Cerebellum (tissue), 4 donors: ENCODE measurements at places on chromosomes 16 and 17. TPM values are rescaled to one million over a fixed set of nuclear protein-coding genes. Genes with fewer than 3 reads are reported as not detected.

DNA sequence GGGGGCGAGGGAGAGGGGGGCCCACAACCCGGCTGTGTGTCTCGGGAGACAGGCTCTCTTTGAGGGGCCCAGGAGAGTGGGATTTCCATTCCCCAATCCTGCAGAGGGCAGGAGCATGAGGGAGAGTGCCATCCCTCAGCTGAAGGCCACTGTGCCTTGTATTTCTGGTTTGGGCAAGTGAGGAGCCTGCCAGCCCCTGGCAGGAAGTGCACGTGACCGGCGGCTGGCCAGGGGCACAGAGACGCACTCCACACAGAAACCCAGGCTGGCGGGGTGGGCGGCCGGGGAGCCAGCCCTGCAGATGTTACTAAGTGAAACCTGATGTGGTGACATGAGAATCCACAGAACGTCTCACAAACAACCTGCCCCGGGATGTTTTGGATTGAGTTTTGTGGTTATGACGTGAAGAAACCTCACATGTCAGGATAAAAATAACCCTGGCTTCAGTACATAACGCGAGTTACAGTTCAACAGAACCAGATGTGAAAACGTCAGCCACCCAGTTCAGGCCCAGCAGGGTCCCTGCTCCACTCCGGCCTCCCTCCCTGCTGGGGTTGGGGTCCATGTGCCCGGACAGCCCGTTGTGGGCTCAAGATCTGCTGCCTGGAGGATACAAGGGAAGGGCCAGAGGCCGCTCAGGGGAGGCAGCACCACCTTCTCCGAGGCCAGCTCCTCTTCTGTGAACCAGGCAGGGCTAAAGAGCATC, 51.7 kb upstream of the MTSS2 start:
- no peak for DNase-seq

DNA sequence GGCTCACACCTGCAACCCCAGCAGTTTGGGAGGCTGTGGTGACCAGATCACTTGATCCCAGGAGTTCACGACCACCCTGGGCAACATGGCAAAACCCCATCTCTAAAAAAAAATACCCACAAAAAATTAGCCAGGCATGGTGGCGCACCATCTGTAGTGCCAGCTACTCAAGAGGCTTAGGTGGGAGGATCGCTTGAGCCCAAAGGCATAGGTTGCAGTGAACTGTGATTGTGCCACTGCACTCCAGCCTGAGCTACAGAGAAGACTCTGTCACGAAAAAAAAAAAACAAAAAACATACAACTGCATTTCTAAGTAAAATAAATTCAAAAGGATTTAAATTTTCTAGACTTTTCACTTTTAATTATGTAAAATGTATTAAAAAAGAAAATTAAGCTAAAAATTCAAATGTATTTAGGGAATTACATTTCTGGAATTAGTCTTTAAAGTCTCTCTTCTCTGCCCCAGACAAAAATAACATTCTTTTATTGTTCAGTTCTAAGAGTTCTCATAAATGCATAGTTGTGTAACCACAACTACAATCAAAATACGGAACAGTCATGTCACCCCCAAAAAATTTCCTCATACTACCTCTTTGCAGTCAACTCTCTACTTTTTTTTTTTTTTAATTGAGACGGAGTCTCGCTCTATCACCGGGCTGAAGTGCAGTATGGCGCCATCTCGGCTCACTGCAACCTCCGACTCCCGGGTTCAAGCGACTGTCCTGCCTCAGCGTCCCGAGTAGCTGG, 14.1 kb downstream of the FAM222B start:
- DNase-seq, result no peak

DNA sequence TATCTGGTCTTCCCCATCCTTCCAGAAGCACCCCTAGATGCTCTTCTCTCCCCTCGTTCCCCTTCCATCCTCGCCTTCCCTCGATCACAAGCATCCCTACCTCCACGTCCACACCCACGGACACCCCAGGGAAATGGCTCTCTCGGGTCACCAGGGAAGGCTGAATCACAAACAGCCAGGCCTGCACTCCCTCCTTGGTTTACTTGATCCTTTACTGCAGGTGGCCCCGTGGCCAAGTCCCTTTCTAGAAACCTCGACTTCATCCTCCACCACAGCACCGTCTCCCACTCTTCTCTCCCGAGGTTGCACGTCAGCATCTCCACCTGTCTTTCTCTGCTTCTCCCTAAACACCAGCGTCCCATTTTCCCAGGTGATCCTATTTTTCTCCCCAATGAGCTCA, 6.5 kb upstream of the RBFOX3 start:
- no peak for DNase-seq

- DNase-seq, result no peak
Observed at GRCh38 chr16:23484510-23485256, 25.6 kb downstream of the GGA2 start.

DNA sequence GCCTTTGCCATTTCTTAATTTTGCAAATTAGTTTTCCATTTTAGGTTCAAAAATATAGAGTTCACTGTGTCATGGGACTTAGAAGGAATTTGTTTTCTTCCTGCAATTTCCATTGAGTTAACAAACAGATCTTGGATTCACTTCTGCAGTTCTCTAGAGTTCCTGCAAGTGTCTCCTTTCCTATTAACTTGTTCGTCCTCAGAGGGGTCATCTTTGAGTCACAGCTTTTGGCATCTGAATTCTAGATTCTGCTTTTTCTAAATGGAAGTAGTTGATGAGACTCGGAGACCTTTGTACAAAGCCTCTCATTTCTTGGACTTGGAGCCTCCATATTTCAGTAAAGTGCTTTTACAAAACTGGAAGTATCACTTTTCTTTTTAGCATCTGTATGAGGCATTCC, 323.3 kb downstream of the BCAS3 start:
- DNase-seq, result no peak

GRCh38 chr17:70668276-70668937, 499.1 kb downstream of the KCNJ2 start:
- no peak for DNase-seq

DNA sequence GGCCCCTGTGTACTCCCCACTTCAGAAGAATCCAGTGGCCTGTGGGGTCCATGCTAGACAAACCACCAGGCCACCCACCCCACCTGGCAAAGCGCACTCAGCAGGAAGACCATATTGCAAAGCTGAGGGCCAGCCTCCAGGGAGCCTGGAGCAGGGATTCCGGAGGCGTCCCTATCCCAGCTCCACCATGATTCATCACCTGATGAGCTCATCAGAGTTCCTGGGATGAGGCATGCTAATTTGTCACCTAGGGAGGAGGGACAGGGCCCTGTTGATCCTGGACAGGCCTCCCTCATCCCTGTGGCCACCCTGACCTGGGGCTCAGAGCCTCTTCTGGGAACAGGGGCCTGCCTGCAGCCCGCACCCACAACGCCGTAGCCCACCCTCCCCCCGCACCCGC, 131.6 kb upstream of the PLCG2 start:
- DNase-seq, result no peak

- peak; percentile 25 for DNase-seq
Observed at GRCh38 chr16:23072084-23072599, 77.1 kb downstream of the USP31 start.

DNA sequence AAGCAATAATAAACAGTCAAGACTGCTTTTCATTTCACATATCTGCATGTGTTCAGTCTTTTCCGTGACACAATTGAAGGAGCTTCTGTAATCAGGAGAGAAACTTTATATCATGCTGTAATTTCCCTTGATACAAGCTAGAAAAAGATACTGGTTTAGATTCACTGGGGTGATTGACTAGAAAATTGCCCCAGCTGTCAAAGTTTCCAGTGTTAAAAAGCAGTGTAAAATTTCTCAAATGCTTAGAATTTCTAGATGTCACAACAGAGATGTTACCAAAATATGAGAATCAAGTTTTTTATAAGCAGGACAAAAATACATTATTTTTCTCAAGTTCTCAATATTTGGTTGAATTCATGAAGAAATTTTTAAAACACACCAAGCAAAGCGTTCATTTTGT, 292.4 kb upstream of the HSBP1 start:
- DNase-seq, result no peak

DNA sequence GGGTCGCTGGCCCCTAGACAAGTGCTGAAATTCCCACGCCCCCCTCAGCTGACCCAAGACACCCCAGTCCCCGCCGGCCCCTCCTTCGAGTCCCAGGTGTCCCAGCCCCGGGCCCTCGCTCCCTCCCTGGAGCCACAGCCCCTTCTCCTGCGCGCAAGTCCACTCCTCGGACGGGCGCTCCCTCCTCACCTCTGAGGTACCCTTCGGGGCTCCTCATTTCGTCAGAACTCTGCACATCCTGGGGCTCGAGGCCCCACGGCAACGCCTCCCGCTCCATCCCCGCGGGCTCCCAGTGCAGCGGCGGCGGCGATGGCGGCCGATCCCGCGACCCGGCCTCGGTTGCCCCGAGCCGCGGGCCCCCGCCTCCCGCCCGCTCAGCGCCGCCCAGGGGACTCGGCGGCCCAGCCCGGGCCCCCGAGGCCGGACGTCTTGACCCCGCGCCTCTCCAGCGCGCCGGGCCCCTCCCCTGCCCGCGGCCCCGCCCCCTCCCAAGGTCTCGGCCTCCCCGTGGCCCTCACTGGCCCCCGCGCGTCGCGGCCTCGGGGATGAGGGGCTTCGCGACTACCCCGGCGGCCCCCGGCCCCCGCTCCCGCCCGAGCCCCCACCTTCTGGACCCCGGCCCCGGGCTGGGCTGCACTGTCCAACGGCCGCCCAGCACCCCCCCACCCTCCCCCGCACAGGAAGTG, at the start of gene ZNF768:
TSS of gene ZNF768 (minus strand) at position 430 of the 686 bp plus-strand sequence. CDS start at position 277, 153 bp downstream.
- DNase-seq, result peak; percentile 85

DNA sequence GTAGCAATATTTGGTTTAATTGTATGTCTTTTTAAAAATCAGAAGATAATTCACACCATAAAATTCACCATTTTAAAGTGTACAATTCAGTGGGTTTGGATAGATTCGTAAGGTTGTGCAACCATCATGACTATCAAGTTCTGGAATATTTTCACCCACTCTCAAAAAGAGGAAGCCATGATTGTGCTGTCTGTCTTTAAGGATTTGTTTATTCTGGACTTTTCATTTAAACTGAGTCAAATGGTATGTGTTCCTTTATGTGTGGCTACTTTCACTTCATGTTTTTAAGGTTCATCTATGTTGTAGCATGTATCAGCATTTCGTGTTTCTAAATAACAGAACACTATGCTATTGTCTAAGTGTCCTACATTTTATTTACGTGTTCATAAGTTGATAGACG, 68.1 kb upstream of the CPHXL start:
- DNase-seq, result no peak

DNA sequence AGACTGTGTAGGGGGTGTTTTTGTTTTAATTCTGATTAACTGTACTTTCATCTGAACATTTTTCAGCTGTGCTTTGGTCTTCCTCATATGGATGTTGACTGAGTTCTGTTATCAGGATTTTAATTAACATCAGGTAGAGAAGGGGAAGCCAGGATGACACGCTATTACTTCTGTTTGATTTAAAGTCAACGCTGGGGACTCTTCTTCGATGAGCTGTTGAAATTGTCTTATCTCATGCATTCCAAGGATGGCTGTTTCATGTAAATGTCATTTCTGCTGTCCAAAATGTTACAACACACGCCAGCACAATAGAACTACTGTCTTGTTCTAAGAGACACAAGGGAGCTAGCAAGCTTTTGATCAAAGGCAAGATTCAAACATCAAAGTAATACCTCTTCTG, 263.3 kb upstream of the CDH5 start:
- DNase-seq, result no peak

- DNase-seq, result no peak
Observed at GRCh38 chr17:17131839-17132238, 74.3 kb downstream of the PLD6 start.

DNA sequence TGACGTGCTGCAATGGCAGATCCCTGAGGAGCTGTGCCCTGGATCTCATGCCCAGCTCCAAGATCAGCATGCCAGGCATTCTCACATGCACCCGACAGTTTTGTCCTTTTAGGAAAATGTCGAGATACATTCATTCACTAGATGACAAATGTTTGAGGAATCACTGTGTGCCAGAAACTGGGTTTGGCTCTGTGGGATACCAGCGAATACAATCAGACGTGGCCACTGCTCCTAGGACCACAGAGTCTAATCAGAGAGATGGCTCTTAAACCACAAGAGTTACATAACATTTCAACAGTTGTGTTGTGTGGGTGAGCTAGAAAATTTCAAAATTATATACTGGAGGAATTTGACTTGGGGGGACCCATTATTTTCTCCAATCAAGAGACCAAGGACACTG, 579.7 kb downstream of the CDH13 start:
- no peak for DNase-seq

- DNase-seq, result no peak
Observed at GRCh38 chr16:52546291-52547003, 496 bp downstream of the TOX3 start.

GRCh38 chr17:73690676-73691075, 46.4 kb upstream of the SDK2 start:
- no peak for DNase-seq

FBXL16 gene
- 5.4 TPM for total RNA-seq

SOCS1 gene
- 3.2 TPM for total RNA-seq

CDRT15 gene
- not detected for total RNA-seq

CPNE7 gene
- total RNA-seq, result 8.8 TPM

HSD17B1 gene
- total RNA-seq, result 1.8 TPM

GRB2 gene
- total RNA-seq, result 74.9 TPM

HEATR9 gene
- not detected for total RNA-seq

OR2C1 gene
- total RNA-seq, result 0.45 TPM

TPPP3 gene
- 7.3 TPM for total RNA-seq
